NCI-H226 (cell line): ENCODE measurements at places on chromosomes 2 and 18.

DNA sequence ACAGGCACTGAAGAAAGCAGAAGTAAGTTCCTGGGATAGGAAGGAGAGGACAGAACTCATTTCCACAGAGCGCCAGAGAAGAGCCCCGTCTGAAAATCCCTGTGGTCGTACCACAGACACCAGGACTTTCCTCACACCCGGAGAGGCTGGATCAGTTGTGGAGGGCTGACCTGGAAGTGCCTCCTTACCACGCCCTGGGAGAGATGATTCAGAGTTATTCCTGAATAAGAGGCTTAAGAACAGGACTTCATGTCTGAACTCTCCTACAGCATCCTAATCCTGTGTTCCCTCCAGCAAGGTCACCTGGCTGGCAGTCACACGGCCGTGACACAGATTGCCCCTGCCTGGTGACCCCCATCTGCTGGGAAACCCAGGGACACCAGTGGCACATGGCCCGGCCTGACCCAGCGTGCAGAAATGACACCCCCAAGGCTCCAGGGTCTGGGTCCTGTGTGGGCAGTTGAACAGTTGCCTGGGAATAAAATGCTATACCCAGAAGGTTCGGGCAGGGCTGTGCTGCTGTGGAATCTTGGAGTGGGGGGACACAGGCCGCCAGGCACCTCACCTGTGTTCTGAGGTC is 105.9 kb downstream of the PXDN start:
- DNase-seq: no peak

DNA sequence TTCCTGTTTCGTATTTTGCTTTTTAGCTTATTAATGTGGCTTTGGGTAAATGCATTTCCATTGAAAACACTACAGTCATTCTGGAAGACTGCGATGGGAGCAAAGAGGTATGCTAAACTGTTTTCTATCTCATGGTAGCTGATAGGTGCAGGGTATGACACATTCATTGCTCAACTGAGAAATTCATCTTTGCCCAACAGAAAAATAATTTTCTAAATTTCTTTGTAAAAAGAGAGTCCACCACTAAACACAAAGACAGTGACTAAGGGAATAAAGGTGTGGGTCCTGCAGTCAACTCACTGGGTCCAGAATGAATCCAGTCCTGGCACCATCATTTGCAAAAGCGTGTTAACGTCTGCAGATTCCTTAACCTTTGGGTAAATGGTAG is 19.9 kb downstream of the ERMN start:
- peak; percentile 75 for DNase-seq

DNA sequence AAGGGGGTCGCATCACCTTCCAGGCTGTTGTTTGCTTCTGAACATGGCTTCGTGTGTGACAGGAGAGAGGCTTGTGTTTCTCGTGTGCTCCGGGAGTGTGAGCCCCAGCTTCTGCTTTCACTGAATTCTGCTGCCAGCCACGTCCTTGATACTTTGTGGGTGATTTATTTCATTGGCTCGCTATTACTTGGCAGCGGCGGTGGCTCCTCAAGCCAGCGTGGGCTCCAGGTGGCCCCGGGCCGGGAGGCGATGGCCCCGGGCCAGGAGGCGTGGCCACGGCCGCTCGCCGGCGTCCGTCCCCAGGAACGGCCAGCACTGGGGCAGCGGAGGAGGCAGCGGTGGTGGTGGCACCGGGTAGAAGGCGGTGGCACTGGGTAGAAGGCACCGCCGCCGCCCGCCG is 63.1 kb downstream of the NAPG start:
- no peak for DNase-seq

- DNase-seq: peak; percentile 49
These were observed 80.4 kb downstream of the EPB41L3 start for GRCh38 chr18:5463390-5463789.

DNA sequence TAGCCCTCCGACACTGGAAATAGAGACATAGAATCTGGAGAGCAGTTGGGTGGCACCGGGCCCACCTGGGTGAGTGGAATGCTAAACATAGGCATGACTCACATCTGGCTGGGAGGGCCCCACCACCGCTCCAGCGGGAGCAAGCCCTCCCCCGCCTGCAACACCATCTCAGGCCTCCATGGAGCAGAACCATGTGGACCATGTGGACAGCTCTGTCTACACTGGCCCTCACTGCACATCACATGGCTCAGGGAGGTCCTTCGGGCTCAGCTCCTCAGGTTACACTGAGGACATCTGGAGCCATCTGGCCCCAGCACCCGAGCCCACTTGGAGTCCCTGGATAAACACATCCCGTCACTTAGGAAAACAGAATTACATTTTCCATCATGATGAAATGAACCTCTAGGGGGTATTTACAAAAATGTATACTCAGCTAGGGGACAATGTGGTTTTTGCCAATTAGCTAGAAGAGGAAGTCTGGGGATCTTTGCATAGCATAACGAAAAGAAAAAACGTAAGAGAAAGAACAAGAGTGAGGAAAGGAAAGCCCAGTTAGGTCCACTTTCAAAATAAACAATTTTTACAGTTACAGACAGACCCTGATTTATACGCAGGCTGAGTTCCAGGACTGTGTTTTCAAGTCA is 30.7 kb upstream of the MLPH start:
- DNase-seq: no peak

DNA sequence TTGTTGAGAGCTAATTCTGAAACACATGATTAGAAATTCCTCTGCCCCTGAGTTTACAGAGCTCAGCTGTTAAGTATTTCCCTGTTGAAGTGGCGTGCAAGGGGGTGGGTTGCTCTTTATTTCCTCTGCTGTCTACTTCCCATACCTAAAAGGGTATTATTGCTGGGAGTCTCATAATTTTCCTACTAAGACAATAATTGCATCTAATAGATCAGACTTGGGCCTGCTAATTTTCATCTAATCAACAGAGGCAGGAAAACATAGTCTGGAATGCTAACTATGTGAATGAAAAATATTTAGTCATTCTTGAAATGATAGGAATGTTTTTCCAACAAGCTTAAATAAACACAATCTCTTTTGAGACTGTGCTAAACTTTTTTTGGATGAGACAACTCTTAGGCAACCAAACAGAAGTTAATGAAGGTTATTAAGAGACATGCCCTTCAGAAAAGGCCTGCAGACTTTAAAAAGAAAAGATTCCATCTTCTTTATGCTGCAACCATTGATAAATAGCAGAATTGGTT is 111.4 kb downstream of the FEZ2 start:
- DNase-seq: peak; percentile 78

- no peak for DNase-seq
These were observed 68.1 kb downstream of the ANTXR1 start for GRCh38 chr2:69081001-69081580.

- no peak for DNase-seq
These were observed 171.7 kb upstream of the SOX11 start for GRCh38 chr2:5520463-5520972.

DNA sequence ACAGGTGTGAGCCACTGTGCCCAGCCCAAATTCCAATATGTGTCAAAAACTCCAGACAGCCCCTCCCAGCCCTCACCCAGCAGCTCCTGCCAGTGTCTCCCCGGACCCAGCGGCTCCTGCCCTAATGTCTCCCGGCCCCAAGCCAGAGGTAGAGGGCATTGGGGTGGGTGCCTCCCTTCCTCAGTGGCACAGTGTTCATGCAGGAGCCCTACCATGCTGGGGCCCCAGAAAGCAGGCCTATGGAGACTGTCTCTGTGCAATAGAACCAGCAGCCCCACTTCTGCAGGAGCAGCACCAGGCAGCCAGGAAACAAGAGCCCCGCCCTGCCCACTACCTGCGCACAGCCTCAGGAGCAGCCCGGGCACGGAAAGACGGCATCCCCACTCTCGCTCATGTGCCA is 70.4 kb downstream of the EIPR1 start:
- DNase-seq: no peak

DNA sequence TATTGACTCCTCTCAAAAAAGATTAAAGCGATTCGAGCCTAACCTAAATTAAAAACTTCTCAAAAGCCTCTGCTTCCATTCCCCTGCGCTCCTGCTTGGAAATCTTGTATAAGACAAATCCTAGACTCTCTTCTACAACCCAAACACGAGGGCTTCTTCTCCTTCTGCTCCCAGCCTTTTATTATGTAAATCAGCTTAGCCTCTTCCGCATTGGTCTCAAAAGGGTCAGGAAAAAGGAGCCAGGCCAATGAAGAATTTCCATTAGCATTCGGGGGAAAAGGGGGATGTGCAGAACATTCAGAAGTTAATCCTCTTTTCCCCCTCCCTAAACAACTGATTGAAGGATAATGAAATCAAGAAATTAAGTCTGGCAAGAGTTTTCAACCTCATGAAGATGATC is 107.9 kb downstream of the FAM124B start:
- DNase-seq: no peak

GRCh38 chr2:197121255-197121654 is 189.3 kb downstream of the ANKRD44 start:
- DNase-seq: no peak

- DNase-seq: no peak
These were observed 1.5 kb upstream of the BOLA3 start for GRCh38 chr2:74149247-74149525.

- DNase-seq: no peak
These were observed 27.1 kb downstream of the PCARE start for GRCh38 chr2:29047083-29047845.

DNA sequence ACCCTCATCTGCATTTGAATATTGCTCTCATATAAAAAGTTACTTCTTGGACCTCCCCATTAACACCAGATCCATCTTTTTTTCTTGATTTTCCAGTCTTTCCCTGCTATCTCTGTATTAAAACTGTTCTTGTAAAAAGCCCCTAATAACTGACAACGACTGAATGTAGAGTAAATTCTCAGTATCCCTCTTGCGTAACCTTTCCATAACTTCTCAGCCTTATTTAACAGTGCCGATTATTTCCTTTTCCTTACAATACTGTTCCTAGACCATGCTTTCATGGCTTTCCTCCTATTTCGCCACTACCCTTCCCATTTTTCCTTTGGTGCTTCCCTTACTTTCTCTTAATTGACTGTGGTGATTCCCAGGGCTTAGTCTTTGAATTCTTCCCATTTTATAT is 348.9 kb upstream of the DSEL start:
- no peak for DNase-seq

- peak; percentile 24 for DNase-seq
These were observed 193.2 kb upstream of the MEX3C start for GRCh38 chr18:51390702-51391101.

DNA sequence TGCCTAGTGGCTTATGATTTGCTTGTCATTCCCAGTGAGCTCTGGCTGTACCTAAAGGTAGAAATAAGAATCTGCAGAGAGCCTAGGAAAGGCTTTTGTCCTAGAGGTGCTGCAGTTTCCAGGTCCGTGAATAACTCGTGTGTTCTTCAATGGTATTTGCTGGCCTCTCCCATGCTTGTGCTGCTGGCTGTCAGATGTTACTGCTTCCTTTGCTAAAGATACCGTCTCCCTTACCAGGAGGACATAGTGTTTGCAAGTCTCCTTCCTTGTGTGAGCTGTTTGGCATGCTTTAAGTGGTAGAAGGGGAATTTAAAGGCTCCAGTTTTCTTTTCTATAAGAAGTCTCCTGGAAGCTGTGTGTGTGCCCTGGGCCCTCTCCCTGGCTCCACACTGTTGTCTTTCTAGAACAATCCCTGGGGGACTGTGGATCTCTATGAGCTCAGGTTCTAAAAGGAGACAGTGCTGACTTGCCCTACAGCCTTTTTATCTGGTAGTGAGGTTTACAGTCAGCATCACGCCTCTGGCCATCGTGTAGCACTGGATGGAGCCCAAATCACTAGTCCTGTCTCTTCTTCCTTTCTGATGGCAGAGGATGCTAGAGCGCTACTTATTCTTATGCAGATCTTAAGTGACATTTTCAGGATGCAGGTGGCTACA is 65.8 kb downstream of the RNF144A start:
- DNase-seq: no peak

- DNase-seq: no peak
These were observed 69.9 kb downstream of the ODC1 start for GRCh38 chr2:10378189-10378588.

DNA sequence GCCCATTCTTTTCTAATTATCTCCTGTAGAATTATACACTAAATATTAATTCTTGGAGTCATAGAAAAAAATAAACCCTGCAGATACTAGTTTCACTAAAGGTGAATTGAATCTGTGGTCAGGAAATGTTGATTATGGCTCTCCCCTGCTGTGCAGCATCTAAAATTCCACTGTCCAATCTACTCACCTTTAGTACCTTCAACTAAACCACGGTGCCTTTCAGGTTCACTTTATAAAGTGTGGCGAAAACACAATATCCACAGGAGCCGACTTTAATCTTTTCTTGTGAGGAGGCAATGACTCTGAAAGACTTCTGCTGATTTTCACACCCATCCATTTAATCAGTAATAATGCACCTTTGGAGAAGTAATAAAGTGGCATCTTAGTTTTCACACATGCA is 402.3 kb downstream of the THSD7B start:
- DNase-seq: no peak

DNA sequence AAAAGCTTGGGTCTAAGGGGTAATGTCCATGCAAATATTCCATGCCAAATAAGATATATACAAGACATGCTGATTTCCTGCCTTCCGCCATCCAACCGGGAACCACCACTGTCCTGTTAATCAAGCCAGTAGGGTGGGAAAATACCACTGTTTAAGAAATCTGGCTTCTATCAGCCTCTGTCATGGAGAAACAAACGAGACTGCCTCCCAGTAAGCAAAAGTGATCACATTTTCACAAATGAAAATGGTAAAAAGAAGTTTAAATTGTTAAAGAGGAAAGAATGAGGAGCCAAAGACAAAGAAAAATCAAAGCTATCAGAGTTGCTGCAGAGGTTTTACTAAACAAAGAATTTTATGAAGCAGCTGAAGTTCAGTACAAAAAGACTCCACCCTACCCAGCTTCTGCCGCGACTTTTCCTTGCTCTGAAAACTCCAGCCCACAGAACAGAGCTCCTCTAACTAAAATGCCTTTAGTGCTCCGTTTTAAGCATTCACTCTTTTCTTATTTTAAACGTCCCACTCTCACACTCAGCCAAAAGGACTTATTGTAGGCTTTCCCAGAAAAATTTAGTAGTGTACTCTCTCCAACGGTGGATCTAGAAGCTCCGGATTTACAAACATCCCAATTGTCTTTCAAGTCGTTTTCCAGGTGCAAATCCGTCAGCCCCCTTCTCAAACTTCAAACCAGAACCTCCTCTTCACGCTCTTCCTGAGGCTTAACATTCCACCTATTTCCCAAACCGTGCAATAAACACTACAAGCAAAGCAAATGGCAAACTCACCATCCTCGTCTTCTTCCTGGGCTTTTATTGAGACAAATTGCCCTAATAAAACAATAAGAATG is 613 bp downstream of the COL5A2 start:
- DNase-seq: no peak
